ENCODE measurements at places on chromosomes 1 and 21.
A peak's percentile ranks its signal among the peaks of the same experiment; 100 is the strongest.

- DNase-seq: no peak
These were observed 2.8 kb upstream of the NUP210L start for GRCh38 chr1:154157520-154158306.

DNA sequence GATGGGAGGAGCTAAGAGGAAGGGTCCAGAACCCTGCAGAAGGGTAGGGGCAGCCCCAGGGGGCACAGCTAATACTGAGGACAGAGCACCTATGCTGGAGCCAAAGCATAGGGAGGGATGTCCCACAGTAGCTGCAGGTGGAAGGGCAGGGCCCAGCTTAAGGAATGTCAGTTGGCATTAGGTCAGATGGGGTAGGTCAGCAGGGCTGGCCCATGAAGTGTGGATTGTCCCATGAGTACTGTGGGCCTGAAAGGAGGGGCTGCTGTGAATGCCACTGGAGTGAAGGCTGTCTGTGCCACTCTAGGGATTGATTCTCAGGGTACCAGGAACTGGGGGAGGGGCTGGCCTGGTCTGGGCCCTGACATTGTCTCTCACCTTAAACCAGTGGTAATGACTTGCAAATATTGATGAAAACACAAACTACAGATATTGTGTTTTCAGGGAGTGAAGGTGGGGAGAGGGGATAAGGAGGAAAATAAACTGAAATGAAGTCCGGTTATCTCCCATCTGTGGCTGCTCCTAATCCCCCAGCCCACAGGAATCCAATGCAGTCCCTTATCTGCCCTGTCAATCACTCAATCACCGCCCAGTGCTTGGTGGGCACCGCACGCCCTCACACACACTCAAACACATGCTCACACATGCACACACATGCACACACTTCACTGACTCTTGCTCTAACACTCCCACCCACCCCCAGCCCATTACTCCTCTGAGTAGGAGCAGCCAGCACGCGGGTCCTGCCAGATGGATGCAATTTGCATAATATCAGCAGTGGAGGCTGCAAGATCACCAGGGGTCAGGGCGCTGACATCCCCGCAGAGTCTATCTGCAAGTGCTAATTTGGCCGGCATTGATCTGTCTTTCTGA, 27.8 kb downstream of the DMAP1 start:
- peak; percentile 40 for DNase-seq

- DNase-seq: no peak
These were observed 673.0 kb downstream of the USP25 start for GRCh38 chr21:16402752-16403151.

DNA sequence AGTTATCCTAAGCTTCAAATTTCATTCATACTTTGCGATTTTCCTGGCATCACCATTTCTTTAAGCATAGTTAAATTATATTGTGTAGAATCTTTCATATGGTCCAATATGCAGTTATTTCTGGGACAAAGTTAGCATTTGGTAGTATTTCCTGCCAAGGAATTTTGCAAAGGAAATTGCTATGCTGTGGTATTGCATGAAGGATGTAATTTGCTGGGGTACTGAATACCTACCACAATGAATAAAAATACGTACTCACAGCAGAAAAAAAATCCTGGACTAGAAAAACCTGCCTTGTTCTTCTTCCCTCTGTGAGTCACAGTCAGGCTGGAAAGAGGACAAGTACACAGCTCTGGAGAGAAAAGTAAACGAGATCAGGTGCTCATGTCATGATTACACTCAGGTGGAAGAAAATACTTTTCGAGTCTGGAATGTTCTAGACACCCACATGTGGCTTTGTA, 241.2 kb downstream of the PTBP2 start:
- DNase-seq: no peak

DNA sequence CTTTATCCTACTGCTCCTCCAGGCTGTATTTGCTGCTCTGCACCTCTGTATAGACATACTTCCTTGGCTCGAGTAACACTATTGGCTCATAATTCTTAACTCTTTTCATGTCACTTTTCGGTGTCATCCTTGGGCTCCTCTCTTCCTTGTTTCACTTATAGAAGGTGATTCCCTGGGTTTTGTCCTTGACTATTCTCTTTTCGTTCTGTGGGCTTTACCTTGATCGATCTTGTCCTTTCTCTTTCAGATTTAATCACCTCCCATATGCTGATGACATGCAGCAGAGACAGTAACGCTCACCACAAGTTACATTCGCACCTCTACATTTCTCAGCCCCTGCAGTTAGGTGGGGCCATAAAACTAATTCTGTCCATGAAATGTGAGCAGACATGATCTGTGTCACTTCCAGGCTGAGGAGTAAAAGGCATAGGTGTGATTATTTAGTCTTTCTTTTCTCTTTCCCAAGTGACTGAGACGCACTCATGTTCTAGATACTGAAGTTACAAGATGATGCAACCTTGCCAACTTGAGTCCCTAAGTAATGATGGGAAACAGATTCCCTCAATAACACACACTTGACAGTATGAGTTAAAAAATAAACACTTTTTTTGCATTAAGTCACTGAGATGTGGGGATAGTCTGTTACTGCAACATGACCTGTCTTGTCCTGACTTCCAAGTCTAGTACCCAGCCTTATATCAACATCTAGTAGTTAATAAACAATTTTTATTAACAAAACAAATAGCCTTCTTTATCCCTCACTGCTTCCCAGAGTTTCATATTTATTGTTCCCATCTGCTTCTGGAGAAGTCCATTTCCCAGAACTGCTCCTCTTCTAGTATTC, 49.9 kb upstream of the HAO2 start:
- DNase-seq: no peak

- no peak for DNase-seq
These were observed 8.6 kb upstream of the AK2 start for GRCh38 chr1:33045246-33045645.

- DNase-seq: no peak
These were observed 282.9 kb downstream of the PTGER3 start for GRCh38 chr1:70764747-70765146.

DNA sequence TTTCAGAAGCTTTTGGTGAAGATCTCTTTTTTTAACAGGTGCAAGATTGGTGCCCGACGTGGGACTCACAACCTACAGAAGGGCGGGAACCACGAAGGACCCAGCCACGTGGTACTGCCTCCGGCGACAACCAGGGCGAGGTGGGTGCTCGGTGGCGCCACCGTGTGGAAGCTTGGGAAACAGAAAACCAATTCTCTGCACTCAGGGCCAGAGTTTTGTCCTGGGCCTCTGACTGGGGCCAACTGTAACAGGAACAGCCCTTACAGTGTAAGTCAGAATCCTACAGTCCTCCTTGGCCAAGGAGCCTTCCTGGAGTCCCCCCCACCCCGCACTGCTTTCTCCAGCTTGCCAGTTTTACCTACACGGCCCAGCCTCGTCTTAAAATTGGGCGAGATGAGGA, 11.6 kb upstream of the S100A7A start:
- DNase-seq: peak; percentile 43

- no peak for DNase-seq
These were observed 13.5 kb upstream of the IGSF21 start for GRCh38 chr1:18094096-18094495.

DNA sequence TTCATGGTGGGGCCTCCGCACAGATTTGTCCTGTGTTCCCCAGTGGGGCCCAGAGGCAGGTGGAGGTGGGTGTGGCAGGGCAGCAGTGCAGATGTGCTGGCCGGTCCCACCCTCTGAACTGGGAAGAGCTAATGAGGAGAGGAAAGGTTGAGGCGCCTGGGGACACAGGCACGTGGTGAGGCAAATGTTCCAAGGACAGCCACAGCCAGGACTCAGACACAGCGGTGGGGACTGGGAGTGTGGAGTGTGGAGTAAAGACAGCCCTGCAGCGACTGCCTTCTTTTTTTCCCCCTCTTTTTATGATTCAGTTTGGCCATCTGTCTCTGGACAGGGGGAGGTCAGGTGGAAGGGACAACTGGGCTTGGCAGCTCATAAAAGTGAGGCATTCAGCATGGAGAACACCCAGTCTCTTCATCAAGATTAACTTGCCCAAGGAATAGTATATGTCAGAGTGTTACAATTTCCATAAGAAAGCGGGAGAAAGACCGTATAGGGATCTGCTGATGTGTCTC, 104.2 kb upstream of the GCLM start:
- DNase-seq: no peak

GRCh38 chr21:35559128-35559828, 501.0 kb downstream of the SETD4 start:
- peak; percentile 80 for DNase-seq

DNA sequence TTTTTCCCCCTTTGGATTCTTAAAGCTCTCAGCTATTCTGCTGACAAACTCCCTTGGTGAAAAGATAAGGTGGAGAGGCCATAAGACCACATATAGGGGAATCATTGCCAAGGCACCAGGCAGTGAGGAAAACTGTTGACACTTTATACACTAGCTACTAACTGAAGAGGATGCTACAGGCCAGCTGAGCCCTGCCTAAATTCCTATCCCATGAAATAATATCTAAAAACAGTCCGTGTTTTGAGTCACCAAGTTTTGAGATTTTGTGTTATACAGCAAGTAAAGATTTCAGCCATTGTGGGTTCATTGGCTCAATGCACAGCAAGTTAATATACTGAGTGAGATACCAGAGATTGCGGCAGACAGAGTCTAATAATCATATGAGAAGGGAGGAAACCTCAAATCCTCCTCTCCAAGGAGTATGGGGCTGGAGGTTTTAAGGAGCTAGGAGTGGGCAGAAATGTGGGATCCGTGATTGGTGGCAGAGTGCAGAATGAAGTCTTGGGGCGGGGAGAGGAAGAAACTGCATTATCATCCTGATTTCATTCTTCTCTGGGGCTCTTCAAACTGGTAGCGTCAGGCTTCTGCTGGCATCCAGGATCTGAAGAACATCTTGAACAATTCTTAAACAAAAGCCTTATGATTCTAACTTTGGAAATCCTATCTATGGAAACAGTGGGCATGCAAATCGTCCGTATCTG, 9.2 kb downstream of the CLDN8 start:
- no peak for DNase-seq

GRCh38 chr1:16167331-16168143, 11.7 kb upstream of the EPHA2 start:
- DNase-seq: no peak

DNA sequence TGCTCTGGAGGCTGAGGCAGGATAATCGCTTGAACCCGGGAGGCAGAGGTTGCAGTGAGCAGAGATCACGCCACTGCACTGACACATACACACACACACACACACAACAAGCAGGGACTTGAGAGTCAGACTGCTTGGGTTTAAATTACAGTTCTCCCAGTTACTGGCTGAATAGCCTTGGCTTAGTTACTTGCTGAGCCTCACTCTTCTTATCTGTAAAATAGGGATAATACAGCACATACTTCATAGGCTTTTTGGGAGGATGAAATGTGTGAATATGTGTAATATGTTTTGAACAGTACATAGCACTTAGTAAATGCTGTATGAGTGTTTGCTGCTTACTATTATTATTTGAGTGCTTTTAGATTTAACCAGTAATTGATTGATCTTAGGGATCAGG, 23.8 kb downstream of the CDC42 start:
- DNase-seq: no peak

DNA sequence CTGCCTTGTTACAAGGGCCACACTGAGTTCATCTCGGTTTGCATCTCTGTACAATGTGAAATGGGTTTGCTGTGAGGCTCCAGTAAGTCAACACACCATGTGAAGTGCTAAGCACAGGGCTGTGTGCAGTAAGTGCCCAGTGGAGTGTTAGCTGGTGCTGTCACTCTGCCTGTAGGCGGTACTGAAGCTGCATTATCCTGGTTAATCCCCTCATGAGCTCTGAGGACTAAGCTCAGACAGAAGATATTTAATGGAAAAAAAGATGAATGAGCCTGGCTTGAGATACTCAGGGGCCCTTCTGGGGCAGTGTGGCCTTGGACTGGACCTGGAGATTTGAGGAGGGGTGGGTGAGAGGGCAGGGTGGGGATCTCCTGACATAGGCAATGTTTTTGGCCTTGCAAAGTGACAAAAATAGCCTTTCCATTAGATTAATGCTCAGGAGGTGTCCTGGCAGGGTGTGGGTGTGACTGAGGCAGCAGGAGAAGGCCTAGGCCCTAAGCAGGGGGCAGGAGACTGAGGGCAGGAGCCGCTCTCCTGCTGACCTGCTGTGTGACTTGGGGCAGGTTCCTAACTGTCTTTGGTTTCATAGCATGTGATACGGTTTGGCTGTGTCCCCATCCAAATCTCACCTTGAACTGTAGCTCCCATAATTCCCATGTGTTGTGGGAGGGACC, 570.5 kb downstream of the PTPRU start:
- no peak for DNase-seq

DNA sequence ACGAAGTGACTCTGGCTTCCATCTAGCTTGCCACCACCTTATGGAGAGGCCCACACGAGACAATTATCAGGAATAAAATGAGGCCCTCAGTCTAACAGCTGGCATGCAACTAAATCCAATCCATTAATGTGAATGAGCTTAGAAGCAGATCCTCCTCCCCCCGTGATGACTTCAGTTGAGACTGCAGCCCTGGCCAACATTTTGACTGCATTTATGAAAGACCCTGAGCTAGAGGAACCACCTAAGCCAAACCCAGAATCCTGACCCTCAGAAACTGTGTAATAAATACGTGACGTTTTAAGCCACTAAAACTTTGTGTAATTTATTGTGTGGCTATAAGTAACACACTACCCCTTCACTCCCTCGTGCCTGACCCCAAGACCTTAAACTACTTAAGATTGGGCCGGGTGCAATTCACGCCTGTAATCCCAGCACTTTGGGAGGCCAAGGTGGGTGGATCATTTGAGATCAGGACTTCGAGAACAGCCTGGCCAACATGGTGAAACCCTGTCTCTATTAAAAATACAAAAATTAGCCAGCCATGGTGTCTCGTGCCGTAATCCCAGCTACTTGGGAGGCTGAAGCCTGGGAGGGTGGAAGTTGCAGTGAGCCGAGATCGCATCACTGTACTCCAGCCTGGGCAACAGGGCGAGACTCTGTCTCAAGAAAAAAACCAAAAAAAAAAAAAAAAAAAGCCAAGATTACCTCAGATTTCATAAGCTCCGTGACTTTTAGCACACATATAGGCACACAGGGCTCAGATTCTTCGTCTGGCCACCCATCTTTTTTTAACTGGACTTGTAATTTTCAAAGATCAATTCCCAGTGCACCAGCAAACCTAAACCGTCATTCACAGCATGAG, 72.5 kb downstream of the ENAH start:
- DNase-seq: no peak

DNA sequence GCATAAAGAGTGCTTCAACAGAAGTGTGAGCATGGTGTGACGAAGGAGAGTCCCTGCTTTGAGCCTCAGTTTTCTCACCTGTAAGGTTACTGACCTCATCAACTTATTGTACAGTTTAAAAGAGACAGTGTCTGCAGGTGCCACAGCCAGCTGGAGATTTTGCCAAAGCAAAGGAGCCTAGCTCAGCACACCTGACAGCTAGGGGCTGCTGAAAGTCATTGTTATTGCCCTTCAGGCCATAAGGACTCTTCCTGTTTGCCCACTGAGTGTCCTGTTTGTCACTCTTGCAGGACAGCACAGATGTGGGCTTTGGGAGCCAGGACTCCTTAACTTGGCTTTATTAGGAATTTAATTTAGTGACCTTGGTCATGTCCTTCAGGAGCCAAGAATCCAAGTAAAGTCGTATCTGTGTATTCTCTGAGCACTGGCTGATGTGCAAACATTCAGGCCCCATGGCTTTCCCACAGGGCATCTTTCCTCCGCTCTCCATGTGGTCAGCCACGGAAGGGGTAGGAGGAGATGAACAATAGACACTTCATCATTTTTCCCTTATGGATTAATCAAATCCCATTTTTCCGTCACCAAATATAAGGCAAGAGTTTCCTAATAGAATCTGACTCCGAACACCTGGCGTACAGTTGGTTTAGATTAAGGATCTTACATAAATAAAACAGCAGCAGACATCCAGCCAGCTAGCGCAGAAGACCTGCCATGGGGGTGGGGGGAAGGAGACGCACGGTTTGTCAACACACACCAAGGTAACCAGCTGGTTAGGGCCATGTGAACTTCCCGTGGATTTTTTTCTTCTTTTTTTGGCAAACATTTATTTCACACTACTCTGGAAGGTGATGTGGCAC, 43.1 kb upstream of the KANK4 start:
- no peak for DNase-seq

Measured in H54 (cell line).